ENCODE measurements at places on chromosomes 12 and 14.

GRCh38 chr12:88503281-88503703, 77.0 kb downstream of the KITLG start:
- no peak for DNase-seq

DNA sequence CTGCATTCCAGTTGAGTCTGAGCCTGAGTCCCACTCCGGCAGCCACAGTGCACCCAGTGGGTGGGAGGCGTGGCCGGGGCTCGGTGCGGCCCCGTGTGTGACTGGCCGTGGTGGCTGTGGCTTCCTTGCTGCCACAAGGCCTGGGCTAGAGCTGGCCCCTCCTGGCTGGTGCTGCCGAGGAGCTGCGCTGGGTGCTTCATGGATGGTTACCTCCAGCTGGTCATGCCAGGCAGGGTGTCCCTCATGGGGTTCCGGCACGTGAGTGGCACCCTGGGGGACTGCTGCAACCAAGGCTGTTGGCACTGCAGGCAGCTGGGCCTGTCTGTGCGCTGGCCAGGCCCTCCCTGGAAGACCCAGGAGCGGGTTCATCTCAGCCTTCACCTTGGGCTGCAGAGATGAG, 62.7 kb downstream of the KIF26A start:
- DNase-seq = no peak

- no peak for DNase-seq
Observed at GRCh38 chr14:102485693-102486512, 23.7 kb downstream of the ANKRD9 start.

DNA sequence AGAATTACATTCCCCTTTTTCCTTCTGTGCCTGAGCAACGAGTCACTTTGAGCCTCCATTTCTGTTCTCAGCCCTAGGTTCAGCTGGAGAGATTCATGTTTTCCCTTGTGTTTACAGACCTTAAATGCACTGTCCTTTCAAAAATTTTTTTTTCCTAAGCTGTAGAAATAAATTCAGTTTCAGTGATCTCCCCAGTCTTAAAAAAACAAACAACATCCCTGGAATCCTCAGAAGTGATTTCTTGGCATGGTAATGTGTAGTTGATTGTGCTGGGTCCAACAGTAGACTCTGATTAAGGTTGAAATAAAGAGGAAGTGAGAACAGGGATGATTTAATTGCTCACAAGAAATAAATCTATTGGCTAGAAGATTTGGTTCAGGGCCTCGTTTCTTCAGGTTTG, 89.3 kb downstream of the NTN4 start:
- peak; percentile 31 for DNase-seq

DNA sequence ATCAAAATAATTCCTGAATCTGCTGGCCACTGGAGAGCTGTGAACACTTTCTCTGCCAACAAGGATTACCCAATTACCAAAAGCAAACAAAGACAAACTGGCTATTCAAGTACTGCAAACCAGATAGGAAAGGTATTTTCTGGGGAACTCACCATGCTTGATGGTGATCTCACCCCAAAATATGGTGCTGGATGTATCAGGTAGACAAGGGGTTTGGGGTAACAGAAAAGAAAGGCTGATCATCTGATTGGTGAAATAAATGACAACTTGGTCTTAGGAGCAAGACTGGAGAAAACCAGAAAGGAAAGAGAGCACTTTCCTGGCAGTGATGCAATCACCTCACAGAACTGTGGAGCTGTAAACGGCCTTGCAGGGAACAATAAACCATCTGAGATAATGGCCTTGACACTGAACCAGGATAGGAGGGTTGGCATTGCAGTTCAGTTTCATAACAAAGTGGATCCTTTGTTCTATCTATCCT, 31.0 kb upstream of the NPFF start:
- DNase-seq = peak; percentile 9

- DNase-seq = no peak
Observed at GRCh38 chr14:36295642-36296627, 24.5 kb downstream of the MBIP start.

GRCh38 chr12:76645934-76646333, 86.4 kb upstream of the OSBPL8 start:
- DNase-seq = no peak

GRCh38 chr12:3966376-3966775, 93.2 kb upstream of the PARP11 start:
- no peak for DNase-seq

- no peak for DNase-seq
Observed at GRCh38 chr14:66445936-66446335, 40.2 kb upstream of the CCDC196 start.

GRCh38 chr12:49232940-49233841, 31.7 kb upstream of the TUBA1C start:
- peak; percentile 46 for DNase-seq

DNA sequence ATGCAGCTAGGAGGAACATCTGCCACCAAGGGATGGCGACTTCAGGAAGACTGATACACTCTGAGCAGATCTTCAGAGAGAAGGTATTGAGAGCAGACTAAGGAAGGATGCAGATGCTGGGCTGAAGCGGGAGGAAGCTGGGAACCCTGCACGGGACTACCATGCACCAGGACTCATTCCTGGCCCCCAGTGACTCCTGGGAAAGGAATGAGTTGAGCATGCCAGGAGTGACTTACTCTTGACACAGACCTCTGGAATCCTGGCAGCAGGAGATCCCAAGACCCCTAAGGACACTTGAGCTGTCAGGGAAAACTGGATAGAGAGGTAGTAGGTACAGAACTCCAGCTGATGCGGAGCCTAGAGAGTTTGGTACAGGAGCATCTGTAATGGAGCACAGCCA, 336.1 kb downstream of the RPS29 start:
- DNase-seq = no peak

DNA sequence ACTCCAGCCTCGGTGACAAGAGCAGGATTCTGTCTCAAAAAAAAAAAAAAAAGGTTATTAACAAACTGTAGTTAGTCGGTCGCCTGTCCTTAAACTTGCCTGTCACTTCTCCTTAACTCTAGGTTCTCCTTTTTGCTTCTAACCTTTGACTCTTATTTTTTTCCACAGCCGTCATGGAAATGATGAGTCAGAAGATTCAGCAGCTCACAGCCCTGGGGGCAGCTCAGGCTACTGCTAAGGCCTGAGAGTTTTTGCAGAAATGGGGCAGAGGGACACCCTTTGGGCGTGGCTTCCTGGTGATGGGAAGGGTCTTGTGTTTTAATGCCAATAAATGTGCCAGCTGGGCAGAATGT, 418 bp upstream of the MYG1 start:
- peak; percentile 63 for DNase-seq

DNA sequence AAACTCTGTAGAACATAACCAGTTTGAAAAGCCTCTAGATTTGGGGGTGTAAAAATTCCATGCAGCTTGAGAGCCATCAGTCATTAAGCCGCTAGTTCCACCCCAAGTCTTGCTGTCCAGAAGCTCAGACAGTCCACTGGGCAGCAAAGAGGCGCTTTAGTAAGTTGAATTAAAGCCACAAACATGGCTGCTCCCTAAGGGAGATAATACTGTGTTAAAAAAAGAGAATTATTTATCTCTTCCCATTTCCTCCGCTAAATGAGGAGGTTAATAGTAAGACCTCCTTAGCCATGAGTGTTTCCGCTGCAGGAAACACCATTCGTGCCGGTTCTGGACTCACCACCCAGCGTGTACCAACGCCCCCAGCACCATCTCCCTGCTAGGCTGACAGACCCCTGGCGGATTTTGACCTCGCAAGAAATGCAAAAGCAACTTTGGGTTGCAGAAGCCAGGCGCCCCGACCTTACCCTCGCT, 536 bp downstream of the TM7SF3 start:
- DNase-seq = peak; percentile 12

DNA sequence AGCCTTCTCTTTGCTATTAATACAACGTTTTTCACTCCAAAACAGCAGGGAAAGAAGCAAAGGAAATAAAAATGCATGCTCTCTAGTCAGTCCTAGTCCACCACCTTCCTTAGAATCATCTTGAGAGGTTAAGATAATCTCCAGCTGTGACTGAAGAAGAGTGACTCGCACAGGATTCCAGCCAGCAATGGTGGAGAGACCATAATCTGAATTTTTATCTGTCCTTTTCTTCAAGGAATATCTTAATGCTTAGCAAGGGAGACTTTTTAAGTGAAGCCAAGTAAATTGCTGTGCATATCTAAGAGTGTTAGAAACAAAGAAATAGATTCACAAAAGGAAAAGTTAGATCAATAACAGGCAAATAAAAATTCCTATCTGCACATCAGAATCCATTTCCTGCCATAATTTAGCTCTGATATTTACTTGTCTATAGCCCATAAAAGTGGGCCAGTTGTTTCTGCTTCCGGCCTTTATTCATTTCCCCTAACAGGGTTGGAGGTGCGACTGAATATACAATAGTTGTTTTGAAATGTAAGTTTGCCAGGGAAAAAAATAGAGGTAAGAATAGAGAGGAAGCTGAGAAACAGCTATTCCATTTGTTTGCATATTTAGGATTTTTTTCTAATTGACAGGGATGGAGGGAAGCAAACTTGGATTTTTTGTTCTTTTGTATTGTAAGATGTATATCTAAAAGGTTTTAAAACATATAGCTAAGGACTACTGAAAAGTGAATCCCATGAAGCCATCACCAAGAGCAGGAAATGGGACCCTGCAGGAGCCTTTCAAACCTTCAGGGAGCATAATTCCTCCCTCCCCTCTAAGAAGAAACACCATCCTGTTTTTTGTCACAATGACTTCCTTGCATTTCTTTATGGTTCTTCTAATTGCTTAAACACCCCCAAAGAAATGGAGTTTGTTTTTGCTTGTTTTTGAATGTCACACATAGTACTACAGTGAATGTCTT, 154.0 kb downstream of the ITPR2 start:
- DNase-seq = no peak

All from A172 (cell line).